ENCODE measurements at places on chromosomes 16 and 17.

- DNase-seq, result no peak
Observed at GRCh38 chr17:47207143-47208067, 1.7 kb upstream of the MYL4 start.

GRCh38 chr16:73054125-73054484 lies 6.2 kb upstream of the ZFHX3 start:
- no peak for DNase-seq

DNA sequence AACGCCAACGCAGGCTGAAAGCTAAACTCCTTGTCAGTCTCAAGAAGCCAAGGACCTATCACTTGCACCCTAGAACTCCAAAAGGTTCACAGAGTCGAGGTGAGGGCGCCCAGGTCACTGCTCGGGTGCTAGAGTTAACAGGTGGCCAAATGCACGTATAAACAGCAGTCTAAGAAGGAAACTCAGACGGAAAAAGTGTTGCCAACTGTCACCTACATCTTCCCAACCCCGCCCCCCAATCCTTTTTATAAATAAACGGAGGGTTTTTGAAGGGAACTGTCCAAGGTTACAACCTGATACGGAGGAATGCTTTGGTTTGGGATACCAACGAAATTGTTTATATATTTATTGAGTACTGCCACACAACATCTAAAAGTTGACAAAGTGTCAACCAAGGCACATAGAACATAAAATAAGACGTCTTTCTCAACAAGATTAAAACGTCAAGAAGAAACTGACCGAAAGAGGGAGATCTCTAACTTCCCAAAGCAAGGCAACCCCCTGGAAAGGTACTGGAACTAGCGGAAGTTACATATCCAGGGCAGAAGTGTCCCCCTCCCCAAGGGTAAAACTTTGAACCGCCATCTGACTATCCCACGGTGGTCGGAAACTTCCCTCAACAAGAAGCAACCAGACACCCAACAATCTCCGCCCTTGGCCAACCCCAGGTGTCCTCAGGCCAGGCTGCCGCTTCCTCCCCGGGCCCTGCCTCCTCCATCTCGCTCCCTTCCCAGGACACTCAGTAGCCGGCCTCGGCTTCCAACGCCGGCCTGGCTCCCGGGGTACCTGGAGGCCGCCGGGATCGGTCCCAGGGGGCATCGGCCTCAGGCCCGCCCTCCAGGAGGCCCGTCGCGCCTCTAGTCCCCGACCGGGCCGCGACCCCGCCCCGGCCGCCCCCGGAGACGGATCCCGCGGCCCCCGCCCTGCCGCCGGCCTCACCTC lies 982 bp downstream of the SPAG9 start:
- peak; percentile 71 for DNase-seq

- no peak for DNase-seq
Observed at GRCh38 chr17:49287481-49287880, 56.9 kb upstream of the PHOSPHO1 start.

GRCh38 chr16:56423584-56424403 lies 1.6 kb downstream of the AMFR start:
- DNase-seq, result peak; percentile 45

DNA sequence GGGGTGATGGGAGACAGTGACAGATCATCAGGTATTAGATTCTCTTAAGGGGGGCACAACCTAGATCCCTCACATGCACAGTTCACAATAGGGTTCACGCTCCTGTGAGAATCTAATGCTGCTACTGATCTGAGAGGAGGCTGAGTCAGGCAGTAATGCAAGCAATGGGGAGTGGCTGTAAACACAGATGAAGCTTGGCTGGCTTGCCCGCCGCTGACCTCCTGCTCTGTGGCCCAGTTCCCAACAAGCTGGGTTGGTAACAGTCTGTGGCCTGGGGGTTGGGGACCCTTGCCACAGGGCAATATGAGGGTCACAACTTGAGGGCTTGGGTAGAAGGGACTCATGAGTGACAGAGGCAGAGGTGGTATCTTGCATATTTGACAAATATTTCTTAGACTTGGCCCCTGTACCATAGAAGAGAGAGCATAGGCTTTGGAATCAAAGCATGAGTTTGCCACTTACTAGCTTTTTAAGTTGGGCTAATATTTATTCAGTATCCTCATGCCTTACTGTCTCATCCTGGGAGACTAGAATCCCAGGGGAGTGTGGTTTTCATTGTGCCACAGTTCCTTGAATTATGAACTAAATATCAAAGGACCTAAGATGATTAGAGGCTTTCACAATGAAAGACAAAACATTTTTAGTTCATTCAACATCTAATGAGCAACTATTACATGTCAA lies 133.4 kb downstream of the SPACA3 start:
- DNase-seq, result no peak

- DNase-seq, result no peak
Observed at GRCh38 chr17:55444471-55445441, 23.1 kb upstream of the MMD start.

GRCh38 chr16:57186872-57187854 lies 1.0 kb downstream of the RSPRY1 start:
- peak; percentile 50 for DNase-seq

GRCh38 chr17:49117587-49118230 lies 14.9 kb upstream of the B4GALNT2 start:
- no peak for DNase-seq

DNA sequence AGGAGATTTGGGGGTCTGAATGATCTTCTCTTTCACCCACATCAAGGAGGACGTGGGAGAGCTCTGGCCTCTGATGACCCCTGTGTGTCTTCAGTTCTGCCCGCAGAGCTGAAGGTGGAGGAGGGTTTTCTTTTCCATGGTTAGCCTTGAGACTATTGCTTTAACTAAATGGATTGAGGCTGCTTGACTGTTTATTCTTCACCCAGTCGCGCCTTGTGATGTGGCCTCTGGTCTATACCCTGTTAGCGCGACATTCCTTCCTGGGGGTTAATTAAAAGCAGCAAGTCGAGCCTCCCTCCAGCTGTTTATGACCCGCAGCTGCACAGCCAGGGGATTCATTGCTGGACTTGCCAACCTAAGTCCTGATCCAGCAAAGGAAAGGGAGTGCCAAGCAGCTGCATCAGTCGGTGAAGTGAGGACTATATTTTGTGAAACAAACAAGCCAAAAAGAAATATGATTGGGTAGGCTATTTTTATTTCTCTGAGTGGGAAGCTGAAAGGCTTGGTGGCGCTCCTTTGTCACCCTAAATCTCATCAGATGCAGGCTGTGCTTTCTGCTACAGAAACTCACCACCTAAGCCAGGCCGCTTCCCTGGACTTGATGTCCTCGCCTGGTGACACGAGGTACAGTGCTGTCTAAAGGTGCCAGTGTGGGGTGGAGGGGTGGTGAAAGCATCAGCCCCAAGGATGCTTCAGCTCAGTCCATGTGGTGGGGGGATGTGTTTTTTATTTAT lies 11.0 kb upstream of the SEC14L1 start:
- no peak for DNase-seq

- DNase-seq, result no peak
Observed at GRCh38 chr17:37158290-37158689, 209.5 kb downstream of the AATF start.

DNA sequence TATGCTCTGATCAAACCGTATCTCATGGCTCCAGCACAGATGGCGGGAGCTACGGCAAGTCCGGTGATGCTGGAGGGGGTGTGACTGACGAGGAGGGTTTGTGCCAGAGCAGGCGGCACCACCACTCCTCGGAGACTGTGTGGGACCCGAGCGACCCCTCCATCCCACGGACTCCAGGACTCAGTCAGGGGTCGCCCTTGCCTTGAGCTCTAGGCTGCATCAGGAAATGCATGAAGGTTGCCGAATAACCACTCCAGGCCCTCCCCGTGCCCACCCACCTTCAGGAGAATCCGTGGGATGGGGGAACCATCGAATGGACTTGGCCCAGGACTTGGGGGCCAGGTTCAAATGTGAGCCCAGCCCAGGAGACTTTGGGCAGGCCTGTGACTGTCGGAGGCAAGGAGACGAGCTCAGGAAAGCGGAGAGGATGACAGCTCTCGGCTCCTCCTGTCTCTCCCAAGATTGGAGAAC lies 60.2 kb upstream of the ZNF469 start:
- no peak for DNase-seq

DNA sequence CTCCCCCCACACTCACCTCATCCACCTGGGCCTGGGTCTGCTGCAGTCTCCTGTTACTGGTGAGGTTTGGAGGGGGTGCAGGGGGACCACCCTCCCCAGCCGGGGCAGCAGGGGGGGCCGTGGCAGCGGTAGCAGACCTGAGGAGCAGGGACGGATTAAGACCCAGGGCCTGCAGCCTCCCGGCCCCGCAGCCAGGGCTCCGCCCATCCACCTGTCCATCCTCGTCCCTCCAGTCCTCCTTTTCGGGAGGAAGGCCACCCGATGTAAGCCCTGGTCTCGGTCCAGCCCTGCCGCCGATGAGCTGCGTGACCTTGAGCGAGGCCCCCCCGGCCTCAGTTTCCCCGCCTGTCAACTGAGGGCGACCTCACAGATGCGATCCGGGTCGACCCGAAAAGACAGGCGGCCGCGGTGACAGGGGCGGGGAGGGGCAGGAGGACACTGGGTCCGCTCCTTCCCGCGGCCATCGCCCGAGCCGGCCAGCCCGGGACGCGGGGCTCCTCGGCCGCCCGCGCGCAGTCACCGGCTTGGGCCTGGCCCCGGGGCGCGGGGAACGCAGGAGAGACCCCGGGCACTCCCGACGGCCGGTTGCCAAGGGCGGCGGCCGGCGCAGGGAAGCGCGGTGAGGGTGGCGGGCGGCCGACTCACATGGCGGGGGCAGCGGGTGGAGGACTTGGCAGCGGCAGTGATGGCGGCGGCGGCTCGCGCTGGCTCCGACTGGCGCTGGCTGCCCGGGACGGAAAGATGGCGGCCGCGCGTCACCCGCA lies at the start of gene VAMP2:
VAMP2 (minus strand) TSS at position 716 of the 764 bp plus-strand sequence; CDS start at position 647, 69 bp downstream.
- peak; percentile 82 for DNase-seq

- DNase-seq, result no peak
Observed at GRCh38 chr17:63338272-63338671, 107.8 kb downstream of the CYB561 start.

DNA sequence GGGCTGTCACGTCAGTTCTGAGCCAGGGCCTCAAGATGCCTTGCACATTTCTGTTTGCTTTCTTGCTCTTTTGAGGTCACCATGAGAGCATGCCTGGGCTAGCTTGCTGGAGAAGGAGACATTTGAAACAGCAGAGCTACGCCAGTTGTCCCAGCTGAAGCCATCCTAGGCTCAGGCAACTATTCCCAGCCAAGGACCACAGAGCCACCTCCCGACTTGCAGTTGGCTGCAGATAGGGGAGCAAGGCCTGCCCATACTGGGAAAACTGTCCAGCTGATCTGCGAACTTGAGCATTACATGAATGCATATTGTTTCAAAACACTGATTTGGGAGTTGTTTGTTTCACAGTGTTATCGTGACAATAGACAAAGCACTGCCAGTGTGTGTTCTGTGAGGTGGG lies 340.8 kb downstream of the XYLT1 start:
- no peak for DNase-seq

GRCh38 chr17:40316571-40317344 lies 7.8 kb downstream of the RARA start:
- no peak for DNase-seq

DNA sequence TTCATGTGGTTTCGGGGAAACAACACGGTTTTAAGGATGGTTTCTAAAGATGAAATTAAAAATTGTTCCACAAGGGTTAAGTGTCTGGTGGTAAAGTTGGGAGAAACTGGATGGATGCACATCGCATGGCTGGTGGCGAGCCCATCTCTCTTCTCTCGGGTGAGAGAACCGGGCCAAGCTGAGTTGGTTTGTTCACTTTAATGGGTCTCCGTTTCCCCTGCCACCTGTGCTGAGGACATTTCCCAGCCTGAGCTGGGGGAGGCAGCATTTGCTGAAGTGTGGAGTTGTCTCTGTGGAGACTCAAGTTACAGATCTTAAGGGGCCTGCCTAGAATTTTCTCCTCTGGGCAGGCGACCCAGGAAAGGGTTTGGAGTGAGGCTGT lies 7.9 kb downstream of the FUS start:
- DNase-seq, result no peak

DNA sequence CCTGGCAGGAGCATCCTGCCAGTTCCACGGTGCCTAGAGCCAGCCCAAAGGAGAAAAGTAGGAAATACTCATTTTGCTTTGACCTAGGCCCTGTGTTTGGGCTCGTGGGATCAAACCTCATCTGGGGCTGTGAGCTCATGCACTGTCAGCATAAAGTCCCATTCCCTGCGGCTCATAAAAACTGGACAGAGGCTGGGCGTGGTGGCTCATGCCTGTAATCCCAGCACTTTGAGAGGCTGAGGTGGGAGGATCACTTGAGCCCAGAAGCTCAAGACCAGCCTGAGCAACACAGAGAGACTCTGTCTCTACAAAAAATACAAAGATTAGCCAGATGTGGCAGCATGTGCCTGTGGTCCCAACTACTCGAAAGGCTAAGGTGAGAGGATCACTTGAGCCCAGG lies 17.9 kb downstream of the ATP6V0D1 start:
- no peak for DNase-seq

- no peak for DNase-seq
Observed at GRCh38 chr16:66649636-66650205, 45.2 kb downstream of the CMTM3 start.

GRCh38 chr16:71426069-71426879 lies 15.6 kb downstream of the TLE7 start:
- peak; percentile 74 for DNase-seq

DNA sequence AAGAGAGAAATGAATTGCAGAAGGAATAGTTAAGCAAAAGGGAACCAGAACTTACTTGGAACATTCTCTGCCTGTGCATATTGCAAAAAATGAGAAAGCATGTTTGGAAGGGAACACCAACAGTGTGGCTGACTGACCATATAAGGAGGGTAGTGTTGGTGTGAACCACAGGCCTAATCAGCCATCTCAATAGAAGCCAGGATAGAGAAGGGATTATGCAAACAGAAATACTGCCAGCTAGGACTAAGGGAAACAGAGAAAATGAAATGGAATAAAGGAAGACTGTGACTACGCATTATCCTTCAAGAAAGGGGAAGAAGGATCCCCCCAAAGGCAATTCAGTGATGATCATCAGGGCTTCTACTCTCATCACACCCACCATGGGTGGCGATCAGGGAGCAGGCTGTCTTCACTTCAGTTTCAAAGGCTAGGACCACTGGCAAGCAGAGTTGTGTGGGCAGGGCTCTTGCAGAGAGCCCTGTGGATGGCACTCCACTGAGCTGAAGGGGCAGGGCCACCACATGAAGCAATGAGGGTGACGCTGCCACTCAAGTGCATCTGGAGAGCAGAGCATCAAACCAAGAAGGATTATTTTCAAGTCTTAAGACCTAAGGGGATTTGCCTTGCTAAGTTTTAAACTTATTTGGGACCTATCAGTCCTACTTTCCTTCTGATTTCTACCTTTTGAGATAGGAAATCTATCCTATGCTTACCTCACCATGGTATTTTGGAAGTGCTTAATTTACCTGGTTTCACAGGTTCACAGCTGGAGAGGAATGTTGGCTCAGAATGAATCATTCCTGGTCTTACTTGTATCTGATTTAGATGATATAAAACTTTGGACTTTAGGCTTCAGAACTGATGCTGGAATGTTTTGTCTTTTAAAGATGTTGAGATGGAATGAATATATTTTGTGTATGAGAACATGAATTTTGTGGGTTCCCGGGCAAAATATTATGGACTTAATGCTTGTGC lies 140.5 kb downstream of the SSH2 start:
- peak; percentile 25 for DNase-seq

- DNase-seq, result no peak
Observed at GRCh38 chr17:82690786-82691489, 7.6 kb downstream of the RAB40B start.

All from hematopoietic multipotent progenitor cell treated with erythropoietin and hydrocortisone succinate and interleukin-3 and kit ligand, for 6 days (in vitro differentiated cells).